ENCODE measurements at places on chromosomes 4 and X. TPM values are rescaled to one million over a fixed set of nuclear protein-coding genes. Genes with fewer than 3 reads are reported as not detected.

SLC4A4 gene
- 0.86 TPM for total RNA-seq

GABRG1 gene
- total RNA-seq = not detected

MUC7 gene
- total RNA-seq = not detected

CCDC158 gene
- 0.04 TPM for total RNA-seq

POU3F4 gene
- not detected for total RNA-seq

TADA2B gene
- total RNA-seq = 6.7 TPM

RENBP gene
- not detected for total RNA-seq

SSX7 gene
- not detected for total RNA-seq

WDR17 gene
- total RNA-seq = 1.4 TPM

SNCA gene
- 59.9 TPM for total RNA-seq

ETDB gene
- total RNA-seq = not detected

S100P gene
- total RNA-seq = not detected

KDM6A gene
- total RNA-seq = 7.5 TPM

HPGD gene
- total RNA-seq = not detected

CXorf65 gene
- total RNA-seq = not detected

IRAK1 gene
- total RNA-seq = 136 TPM

AMTN gene
- total RNA-seq = 0.15 TPM

MAP7D2 gene
- 0.62 TPM for total RNA-seq

TCP11X2 gene
- not detected for total RNA-seq

MYOZ2 gene
- total RNA-seq = not detected

FAM199X gene
- total RNA-seq = 14.7 TPM

TCEANC gene
- total RNA-seq = 1.3 TPM
